Muscle of arm (tissue), 14 donors: ENCODE measurements at places on chromosomes 7 and 10. TPM values are rescaled to one million over a fixed set of nuclear protein-coding genes. Genes with fewer than 3 reads are reported as not detected.
A peak's percentile ranks its signal among the peaks of the same experiment; 100 is the strongest.

GRCh38 chr7:132836746-132837145 is 245.1 kb downstream of the CHCHD3 start:
- no peak for DNase-seq

DNA sequence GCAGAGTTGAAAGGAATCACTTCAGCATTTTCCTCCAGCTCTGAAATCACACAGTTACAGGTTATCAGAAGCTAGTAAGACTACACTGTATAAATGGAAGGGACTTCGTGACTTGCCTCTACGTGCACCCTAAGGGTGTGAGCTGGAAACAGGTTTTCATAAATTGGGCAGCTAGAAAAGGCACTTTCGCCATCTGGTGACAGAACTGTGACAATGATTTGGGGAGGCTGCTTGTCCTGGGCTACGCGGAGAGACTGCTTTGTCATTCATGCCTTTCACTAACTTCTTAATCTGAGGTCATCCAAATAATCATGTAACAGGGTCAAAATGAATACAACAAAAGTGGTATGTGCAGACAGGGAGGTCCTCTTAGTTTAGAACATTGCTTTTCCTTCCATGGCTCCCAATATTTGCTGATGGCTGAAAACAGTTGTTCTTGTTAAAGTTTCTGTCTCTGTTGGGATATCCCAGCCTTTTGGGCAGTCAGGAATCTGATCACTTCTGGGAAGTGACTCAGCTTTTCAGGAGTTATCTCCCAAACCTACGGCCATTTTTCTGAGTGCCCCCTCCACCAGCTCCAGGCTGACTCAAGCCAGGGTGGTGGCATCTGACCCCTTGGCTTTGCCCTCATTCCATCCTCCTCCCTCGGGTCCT is 17.8 kb downstream of the VWC2 start:
- no peak for DNase-seq

GRCh38 chr10:10796774-10797415 is 220.8 kb upstream of the CELF2 start:
- DNase-seq = peak; percentile 41

GRCh38 chr7:148921189-148921588 is 37.1 kb upstream of the EZH2 start:
- no peak for DNase-seq

DNA sequence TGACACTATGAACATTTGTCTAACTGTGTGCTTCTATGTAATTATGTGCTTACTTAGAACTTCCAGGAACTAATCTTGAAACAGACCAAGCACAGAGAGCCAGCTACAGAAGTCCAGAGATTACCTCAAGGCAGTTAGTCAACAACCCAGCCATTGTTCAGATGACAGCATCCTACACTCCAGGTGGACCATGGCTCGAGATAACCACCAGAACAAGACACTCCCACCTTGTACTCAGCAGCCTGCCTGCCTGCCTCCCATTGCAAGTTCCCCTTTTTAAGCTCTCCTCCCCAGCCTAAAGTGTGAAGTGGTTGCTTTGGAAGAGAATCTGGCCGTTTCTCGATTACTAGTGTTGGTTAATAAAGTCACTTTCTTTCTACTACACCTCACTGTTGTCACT is 1080.6 kb upstream of the LRRN3 start:
- no peak for DNase-seq

BTAF1 gene
- polyA plus RNA-seq = 31.6 TPM

STYXL1 gene
- 16.5 TPM for polyA plus RNA-seq

SEC23IP gene
- 50.1 TPM for polyA plus RNA-seq
